ENCODE measurements at places on chromosomes 1 and 21.

DNA sequence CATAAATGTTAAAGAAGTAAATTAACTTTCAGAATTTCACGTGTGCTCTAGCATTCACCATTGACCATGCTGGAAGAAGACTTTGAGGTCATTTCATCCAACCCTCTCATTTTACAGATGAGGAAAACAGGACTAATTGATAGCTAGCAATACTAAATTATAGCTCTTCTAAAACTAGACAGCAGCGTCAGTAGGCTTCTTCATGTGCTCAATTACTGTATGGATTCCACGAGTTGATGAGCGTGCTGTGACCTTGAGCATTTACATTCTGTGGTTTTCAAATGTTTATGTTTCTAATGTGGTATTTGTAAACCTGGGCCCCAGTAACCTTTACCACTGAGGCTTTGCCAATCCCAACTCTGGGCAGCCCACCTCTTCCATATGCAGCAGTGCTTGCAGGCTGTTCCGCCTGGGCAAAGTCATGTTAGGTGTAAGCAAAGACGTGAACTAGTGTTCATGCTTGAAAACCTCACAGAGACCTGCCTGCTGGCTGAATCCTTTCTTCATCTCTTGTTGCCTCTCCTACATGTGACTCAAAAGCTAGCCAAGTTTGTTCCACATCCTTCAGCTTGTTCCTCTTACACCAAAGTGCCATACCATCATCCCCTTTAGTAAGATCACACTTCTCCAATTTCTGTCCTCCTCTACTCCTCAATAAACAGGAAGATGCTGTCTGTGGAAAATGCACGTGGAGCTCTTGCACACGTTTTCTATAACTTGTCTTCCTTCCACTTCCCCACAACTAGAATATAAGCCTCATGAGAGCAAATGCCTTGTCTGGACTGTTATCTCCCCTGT, 17.2 kb downstream of the KCNJ15 start:
- DNase-seq = no peak

DNA sequence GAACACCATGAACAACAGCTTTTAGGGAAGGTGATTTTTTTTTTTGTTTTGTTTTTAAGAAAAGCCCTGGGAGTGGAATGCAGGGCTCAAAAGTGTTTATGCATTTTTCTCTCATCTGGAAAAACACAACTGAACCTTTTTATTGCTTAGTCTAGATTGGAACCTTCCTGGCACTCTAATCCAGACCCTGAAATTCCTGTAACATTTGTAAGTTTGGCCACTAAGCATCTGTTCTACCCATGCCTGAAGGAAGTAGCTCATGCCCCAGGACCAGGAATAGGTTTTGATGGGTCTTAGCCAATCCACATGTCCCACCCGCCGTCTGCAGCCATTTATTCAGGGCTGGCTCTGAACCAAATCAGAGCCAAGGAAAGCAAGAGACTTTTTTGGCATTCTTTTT, 39.7 kb upstream of the SLC2A1 start:
- DNase-seq = no peak

DNA sequence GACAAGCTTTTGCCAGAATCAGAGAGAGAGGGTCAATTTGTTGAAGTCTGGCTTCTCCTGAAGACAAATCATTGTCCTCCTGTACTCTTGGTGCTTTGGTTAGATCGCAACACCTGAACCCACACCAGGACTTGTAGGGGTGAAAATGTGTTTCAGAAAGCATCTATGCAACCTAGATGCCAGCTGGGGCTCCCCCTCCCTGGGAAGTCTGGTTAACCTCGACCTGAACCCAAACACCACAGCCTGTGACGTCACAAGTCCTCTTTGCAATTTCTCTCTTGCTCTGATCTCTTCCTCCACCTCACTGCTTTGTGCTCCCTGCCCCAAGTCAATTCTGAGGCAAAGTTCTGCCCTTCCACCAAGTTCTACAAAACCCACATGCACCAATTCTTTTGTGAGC, 42.8 kb upstream of the USP24 start:
- DNase-seq = peak; percentile 24

DNA sequence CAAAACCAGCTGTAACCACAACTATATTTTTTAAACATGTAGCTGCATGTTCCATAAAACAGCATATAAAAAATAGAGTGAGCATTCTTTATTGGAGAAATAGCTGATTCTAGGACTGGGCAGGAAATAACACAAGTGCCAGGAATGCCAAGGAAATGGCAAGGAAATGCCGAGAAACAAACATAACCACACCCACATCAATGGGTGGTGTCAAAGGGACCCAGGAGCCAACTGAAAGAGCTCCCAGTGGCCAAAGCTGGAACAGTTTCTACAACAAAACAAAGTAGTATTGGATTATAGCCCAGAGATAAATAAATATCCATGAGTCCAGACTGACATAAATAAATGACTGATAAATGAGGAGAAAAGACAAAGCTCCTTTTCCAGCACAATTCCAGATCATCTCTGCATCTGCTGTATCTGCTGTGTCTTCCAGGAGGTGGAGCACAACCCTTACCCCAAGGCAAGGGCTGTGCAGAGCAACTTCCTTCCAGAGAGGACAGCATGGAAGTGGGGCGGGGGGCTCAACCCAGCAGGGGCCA, 28.1 kb downstream of the ADARB1 start:
- no peak for DNase-seq

- DNase-seq = no peak
Measured at GRCh38 chr1:53551428-53551995, 92.3 kb downstream of the DMRTB1 start.

DNA sequence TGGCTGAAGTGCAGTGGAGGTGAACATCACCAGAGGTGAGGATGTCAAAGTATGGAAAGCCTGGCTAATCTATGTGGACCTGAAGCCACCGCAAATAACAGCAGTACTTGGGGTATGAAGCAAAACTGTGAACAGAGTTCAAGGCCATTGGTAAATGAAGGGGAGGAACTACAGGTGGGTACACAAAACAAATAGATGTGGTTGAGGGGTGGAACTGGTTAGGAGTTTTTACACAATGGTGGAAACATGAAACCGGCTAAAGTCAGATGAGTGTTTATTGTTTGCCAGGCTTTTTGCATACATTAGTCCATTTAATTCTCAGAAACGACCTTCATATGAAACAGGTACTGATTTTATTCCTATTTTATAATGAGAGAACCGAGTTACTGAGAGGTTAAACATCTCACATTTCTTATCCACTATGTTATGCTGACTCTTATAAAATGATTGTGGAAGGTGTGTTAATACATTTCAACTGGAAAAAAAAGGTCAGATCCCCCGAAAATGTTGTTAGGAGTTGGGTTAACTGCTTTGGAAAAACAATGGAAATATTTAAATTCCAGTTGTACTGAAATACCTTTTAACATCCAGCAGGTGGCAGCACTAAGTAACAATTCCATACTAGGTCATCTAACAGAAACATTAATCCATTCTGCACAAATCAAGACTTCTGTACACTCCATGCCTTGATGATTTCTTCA, 44.3 kb upstream of the GTF2B start:
- DNase-seq = no peak

GRCh38 chr1:117613969-117614729, 8.3 kb downstream of the TENT5C start:
- no peak for DNase-seq

DNA sequence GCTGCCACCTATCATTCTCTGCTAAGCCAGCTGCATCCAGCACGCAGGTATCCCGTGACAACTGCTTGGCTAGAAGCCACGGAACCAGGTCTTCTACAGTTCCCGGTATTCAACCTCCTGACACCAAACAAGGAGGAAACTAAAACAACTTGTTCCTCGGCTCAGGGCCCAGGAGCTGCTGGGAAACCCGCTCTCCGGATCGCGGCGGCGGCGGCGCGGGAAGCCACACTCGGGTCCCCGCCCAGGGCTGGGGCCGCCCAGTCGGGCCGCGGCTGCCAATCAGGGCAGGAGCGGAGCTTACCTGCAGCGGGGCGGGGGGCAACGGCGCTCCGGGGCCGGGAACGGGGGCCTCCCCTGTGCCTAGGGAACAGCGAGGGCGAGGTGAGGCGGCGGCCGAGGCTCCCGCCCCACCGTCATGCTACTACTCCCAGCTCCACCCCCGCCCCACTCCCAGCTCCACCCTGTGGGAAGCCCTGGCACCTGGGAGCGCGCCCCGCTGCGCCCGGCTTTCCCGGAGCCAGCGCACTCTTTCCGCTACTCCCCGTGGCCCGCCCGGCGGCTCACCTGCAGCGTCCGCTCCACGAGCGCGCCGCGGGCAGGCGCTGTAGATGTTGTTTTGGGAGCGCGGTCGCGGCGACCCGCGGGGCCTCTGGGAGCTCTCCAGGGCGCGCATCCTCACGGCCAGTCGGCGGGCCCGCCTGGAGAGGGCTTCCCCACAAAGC, 12.1 kb downstream of the IL24 start:
- DNase-seq = no peak

DNA sequence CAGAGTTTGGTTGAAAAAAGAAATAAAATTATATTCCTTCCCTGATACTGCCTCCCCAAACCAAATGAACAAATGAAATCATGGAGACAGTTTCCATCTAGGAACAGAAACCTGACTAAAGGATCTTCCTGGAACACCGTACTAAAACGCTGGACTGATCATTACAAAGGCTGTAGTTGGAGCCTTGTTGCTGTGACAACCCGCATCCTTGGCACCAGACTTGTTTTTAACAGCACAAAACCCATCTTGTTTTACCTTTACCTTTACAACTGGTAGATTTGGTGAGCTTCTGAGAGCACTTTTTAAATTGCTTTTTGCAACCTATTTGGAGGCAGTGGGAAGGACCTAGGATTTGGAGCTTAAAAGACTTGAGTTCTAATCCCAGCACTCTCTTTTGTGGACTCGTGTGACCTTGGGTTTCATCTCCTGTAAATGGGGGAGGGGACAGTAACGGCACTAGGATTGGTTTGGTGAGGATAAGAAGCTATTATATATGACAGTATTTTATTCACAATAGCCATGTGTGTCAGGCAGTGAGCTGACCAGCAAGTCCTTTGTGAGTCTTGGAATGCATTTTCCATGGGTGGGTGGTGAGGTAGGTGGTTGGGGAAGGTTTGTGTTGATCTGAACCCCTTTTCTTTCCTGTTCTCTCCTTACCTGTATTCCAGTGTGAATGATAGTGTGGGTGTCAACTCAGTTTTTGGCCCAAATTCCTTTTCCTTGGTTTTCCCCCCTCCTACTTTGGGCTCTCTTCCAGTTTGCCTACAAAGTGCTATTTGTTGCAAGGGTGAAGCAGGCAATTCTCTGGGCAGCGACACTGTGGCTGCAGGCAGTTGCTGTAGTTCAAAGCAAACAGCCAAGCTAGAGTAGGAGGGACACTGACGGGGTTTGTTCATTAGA, 12.6 kb downstream of the LRRC8D start:
- DNase-seq = no peak

DNA sequence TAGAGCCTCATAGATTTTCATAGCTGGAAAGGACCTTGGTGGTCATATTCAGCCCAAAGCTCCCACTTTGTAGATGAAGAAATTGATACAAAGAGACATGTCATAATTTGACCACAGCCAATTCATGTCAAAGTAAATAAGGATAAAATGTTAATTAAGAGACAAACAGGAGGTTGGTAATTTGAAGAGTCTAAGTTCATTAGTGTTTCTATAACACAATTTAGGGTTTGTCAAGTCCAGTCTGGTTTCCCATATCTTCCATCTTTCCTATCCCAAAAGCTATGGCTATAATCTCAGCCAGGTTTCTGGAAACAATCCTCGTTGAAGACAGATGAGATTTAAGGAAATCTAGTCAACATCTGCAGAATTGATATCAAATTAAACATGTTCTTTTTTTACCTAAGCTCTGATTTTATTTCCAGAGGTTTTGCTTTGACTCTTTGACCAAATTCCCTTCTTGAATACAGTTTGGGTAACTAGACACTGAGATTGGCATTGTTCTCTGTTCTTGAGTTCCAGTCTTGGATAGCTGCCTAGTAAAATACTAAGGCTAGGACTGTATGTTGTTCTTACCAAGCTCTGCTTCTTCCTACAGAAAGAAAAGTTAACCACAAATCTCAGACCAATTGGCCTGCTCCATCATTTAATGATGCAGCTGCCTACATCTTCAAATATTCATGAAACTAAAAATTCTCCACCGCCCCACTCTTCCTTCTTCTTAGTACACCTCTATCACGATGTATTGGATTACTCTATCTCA, 62.0 kb downstream of the SLC44A5 start:
- no peak for DNase-seq

DNA sequence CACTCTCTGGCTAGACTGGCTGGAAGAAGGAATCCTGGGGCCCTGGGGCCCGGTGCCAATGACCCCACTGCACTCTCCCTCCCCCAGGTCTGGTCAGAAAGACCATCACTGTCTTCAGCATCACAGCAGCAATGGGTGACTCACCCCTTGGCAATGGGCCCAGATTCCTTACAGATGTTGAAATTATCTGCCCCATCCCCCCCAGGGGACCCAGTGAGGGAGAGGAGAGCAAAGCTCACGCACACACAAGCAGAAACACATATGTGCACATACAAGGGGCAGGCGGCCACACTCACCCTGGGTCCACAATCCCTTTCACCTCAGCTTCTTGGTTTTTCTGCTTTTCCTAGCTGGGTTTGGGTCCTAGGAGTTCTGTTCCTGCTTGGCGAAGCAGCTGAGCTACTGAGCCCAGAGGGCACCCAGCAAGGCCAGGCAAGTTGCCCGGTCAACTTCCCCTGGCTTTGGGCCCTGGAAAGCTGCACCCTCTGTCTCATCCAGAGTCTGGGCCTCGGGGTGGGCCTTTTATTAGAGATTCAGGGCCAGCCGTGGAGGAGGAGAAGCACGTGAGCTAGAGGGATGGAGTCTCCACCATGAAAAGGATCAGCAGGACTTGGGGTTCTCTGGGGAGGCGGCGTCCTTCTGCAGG, 2.6 kb downstream of the COL16A1 start:
- no peak for DNase-seq

- no peak for DNase-seq
Measured at GRCh38 chr1:101101360-101101759, 75.8 kb upstream of the DPH5 start.

GRCh38 chr1:195394567-195394966, 1213.7 kb downstream of the KCNT2 start:
- no peak for DNase-seq

DNA sequence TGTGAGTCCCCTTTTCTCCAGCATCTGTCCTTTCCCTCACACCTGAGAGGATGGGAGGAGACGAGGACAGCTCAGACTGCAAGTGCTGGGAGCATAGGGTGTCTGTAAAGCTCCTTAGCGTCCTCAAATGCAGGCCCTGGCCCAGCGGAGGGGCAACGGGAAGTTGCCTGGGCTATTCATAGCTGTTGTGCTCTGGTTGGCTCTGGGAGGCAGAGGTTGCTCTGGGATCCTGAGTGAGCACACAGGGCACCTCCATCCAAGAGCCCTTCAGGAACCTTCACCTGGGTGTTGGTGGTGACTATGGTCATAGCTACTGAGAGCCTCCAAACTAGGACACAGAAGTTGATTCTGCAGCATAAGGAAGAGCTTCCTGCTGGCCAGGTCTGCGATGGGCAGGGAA, 2.6 kb downstream of the PADI1 start:
- DNase-seq = no peak

GRCh38 chr1:56586502-56586901, 7.1 kb upstream of the PLPP3 start:
- no peak for DNase-seq

DNA sequence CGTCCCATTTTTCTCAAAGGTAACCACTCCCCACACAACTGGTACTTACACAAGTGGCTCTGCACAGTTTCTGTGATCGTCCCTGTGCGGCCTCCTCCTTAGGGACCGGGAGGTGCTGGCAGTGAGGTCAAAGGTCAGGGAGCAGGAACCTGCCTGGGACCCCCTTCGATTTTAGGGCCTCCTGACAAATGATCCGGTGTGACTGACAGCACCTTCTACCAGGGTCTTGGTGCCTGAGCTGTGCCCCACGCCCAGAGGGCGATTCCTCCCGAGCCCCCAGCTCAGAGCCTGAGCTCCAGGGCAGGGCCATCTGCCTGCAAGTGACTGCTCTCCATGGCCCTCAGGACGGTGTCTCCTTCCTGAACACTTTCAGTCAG, 11.8 kb upstream of the TMEM240 start:
- no peak for DNase-seq

All from stimulated activated CD8-positive, alpha-beta memory T cell treated with anti-CD3 and anti-CD28 coated beads, Interleukin-15, amount 100 ng/mL, for 4 hours (primary cell).